Hematopoietic multipotent progenitor cell treated with erythropoietin and hydrocortisone succinate and interleukin-3 and kit ligand, for 4 days (in vitro differentiated cells): ENCODE measurements at places on chromosomes 7 and 10.

GRCh38 chr10:11255796-11256444 is 238.2 kb downstream of the CELF2 start:
- peak; percentile 44 for DNase-seq

GRCh38 chr7:135558337-135558767 is 635 bp downstream of the NUP205 start:
- DNase-seq: peak; percentile 95

DNA sequence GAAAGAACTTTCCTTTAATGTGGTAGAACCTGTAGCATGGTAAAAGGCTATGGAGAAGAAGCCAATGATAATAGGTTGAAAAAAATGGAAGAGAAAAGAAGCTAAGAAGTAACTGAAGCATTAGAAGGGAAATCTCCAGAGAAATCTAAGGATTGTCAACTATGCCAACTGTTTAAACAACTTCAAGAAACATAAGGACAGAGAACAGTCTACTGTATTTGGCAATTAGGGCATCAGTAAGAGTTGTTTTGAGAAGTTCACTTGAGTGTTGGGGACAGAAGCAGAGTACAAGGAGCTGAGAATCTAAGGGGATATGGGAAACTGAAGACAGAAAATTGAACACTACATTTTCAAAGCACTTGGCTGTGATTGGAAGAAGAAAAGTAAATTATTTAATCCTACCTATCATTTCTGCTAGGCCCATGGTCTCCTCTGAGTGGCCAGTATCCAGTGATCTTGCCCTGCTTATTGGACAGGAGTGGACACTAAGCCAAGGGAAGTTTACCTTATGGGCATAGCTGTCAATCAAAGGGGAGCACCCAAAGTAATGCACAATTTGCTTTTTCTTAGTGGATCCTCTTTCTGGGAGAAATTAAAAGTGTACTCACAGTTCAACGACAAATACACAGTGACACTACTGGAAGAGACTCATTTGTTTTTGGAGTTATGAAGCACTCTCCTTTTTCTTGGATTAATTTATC is 56.4 kb upstream of the CCDC71L start:
- DNase-seq: no peak

GRCh38 chr7:151897161-151897731 is 20.3 kb upstream of the PRKAG2 start:
- DNase-seq: no peak

GRCh38 chr7:80705130-80705781 is 66.8 kb downstream of the CD36 start:
- no peak for DNase-seq

- DNase-seq: no peak
Measured at GRCh38 chr10:121064491-121064890, 213.3 kb downstream of the WDR11 start.

DNA sequence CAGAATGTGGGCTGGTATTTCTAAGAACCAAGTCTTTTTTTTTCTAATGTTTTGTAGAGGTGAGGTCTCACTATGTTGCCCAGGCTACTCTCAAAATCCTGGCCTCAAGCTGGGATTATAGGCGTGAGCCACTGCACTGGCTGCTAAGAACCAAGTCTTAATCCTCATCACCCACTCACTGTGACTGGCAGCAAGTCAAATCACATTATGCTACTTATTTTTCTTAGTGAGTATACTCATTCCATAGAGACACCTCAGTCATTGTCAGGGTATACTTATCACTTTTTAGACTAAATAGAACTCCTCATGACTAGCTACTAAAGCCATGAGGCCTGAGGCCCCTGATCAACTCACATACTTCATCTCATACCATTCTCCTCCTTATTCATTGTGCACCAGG is 116.1 kb downstream of the STRA8 start:
- DNase-seq: no peak

DNA sequence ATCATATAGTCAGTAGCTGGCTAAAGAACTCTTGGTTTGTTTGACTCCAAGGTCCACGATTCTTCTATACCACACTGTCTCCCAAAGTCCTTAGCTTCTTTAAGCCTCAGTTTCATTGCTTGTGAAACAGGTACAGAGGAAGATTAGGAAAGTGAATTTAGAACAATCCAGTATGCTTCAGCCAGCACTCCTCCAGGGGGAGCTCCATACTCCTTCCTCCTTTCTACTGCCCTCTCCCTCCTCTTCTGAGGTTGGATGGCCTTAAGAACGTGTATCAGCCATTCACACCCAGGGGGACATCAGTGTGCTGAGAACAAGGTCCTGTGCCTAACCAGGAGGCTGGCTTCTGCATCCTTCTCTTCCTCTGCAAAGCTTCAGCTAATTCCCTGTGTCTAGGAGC is 54.8 kb upstream of the CALD1 start:
- DNase-seq: peak; percentile 54

DNA sequence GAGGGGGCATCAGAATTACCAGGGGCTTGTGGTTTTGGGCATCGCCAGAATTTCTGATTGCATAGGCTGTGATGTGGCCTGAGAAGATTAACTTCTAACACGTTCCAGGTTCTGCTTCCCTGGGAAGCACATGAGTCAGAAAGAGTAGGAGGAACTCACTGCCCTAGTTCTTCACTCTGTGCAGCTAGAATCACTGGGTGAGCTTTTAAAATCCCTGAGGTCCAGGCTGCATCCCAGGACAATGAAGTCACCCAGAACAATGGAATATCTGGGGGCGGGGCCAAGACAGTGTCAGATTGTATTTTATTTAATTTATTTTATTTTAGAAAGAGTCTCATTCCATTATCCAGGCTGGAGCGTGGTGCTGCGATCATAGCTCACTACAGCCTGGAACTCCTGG is 636.5 kb downstream of the CALN1 start:
- no peak for DNase-seq

DNA sequence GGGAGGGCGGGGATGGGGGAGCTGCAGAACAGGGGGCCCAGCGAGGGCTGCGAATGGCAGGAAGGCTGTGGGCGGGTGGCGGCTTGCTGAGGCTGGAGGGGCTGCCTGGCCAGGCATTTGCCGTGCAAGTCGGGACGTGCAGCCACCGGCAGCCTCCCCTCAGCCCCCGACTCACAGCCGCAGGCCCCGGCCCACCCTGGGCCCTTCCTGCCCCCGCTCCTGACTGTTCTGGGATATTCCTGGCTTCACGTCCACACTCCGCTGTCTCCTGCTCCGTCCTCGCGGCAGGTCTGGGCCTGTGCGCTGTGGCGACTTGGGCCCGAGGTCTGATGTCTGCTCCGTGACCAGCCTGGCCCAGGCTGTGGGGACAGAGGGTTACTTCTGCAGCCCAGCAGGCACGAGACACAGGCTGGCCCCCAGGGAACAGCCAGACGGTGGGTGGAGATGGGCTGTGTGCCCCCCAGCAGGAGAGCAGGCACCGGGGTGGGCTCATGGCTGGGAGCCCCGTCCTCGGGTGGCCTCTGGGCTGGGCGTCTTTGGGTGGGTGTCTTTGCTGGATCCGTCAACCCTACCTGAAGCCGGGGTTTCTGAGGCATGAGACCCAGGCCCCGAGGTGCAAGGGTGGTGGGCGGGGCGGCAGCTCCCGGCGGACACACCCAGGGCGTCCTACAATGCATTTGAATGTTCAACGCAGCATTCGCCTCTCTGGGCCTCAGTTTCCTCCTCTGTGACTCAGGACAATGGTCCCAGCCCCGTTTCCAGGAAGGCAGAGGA is 86.5 kb downstream of the FOXL3 start:
- no peak for DNase-seq
